ENCODE measurements at places on chromosomes 2 and 18.

- DNase-seq = no peak
These were observed 5.9 kb upstream of the MAL start for GRCh38 chr2:95019572-95019971.

- DNase-seq = no peak
These were observed 13.1 kb upstream of the SCN1A start for GRCh38 chr2:166140932-166141331.

DNA sequence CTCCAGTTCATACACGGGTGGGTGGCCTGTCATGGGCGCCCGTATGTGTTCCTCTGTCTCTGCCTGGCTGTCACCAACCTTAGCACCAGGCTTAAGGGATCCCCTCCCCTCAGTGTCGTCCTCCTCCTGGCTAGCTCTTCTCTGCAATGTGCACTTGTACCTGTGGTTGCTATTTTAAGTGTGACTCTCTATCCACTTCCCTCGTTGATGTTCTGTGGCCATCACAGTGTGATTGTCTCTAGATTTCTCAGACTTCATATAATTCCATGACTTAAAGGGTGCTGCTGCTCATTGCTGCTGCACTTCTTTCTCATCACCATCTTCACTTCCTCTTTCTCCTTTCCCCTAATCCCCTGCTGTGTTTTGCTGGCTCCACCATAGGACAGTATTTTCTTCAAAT lies 143.4 kb downstream of the EML6 start:
- DNase-seq = no peak

- DNase-seq = no peak
These were observed 38.1 kb upstream of the ARHGEF4 start for GRCh38 chr2:130798472-130799218.

DNA sequence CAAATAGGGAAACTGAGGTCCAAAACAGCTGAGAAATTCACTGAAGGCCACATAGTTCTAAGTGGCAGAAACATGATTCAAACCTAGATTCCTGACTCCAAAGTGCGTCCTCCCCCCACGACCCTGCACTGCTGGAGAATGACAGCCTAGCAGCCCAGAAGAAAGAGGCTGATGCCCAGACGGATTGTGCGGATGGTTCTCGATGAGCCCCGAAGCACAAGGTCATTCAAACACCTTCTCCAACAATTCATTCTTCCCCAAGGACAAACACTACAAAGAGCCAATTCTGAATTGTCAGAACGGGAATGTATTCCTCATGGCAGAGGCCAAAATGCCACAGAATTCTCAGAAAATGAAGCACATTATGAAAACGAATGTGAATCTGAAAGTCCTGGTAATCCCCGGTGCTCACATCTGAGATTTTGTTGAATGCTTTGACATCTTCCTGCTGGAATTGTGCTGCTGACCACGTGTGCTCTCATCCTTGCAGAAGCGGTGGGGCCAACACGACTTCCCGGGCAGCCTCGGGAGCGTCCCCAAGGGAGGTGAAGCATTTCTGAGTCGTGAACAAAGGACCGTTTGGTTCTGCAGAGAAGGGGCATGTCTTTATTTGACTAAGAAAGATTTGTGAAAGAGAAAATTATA lies 337.0 kb downstream of the EIPR1 start:
- no peak for DNase-seq

GRCh38 chr18:55593888-55594287 lies 5.9 kb upstream of the TCF4 start:
- no peak for DNase-seq

DNA sequence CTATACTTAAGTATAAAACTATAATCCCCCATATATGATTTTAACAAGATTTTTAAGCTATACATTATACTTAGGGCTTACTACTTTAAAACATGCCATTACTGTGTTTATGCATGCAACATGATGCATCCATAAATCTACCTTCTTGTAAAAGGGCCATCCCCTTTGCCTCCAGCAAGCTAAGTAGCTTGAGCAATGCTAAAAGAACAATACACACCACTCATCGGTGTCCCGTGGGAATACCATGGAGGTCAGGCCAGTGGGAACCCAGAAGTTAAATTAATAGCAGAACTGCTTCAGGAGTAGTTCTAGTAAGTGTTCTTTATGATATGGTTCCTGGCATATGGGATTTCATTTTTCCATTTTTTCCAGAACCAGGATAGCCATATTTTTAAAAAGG lies 37.8 kb downstream of the SH3RF3 start:
- DNase-seq = no peak

GRCh38 chr18:36349552-36349951 lies 52.0 kb downstream of the FHOD3 start:
- DNase-seq = no peak

- no peak for DNase-seq
These were observed 16.1 kb upstream of the TTC27 start for GRCh38 chr2:32611771-32612170.

- no peak for DNase-seq
These were observed 98.1 kb downstream of the ANTXR1 start for GRCh38 chr2:69111076-69111475.

DNA sequence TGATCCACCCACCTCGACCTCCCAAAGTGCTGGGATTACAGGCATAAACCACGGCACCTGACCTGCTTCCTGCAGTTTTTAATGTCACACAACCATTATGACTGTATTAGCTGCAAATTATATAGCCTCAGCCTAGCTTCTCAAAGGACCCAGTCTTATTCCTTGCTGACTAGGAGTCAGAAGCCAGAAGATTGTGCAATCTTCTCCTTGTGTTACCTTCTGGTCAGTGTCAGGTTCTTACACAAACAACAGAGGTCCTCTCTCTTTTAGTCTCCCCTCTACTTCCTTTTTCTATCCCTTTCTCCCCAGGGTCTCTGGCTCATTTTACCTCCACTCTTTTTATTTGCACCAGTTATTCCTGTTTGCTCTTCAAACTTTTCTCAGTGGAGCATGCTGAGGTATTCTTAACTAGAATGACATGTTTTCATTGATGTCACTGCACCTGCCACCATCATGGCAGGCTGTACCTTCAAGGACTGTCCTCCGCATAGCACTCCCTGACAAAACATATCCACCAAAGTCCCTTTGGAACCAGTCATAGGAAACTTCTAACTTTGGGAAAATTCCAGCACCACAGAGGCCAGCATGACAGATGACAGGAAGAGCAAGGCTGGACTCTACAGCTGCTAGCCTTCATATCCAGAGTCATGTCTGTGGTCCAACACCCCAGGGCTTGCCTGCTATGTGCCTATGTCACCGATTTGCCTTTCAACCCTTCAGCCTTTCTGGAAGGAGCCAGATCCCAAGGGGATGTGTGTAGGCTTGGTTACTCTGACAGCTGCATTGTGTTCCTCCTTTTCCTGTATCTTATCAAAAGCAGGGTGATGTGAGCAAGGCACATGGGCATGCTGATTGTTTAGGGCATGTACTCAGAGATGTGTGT lies 45.2 kb upstream of the EPC2 start:
- no peak for DNase-seq

GRCh38 chr18:31677592-31677991 lies 6.8 kb downstream of the B4GALT6 start:
- DNase-seq = no peak

Data from activated T-cell treated with anti-CD3 and anti-CD28 coated beads for 4 hours (primary cell).